ENCODE measurements at places on chromosomes 16 and 17. TPM values are rescaled to one million over a fixed set of nuclear protein-coding genes. Genes with fewer than 3 reads are reported as not detected.

GRCh38 chr16:13835935-13836730 is 83.8 kb upstream of the ERCC4 start:
- DNase-seq: no peak

TLCD2 gene
- 50.7 TPM for total RNA-seq

- no peak for DNase-seq
Observed at GRCh38 chr17:41672153-41672552, 16.5 kb upstream of the EIF1 start.

- no peak for DNase-seq
Observed at GRCh38 chr17:59627274-59627673, 7.6 kb downstream of the CLTC start.

KRT222 gene
- total RNA-seq: 0.67 TPM

DNA sequence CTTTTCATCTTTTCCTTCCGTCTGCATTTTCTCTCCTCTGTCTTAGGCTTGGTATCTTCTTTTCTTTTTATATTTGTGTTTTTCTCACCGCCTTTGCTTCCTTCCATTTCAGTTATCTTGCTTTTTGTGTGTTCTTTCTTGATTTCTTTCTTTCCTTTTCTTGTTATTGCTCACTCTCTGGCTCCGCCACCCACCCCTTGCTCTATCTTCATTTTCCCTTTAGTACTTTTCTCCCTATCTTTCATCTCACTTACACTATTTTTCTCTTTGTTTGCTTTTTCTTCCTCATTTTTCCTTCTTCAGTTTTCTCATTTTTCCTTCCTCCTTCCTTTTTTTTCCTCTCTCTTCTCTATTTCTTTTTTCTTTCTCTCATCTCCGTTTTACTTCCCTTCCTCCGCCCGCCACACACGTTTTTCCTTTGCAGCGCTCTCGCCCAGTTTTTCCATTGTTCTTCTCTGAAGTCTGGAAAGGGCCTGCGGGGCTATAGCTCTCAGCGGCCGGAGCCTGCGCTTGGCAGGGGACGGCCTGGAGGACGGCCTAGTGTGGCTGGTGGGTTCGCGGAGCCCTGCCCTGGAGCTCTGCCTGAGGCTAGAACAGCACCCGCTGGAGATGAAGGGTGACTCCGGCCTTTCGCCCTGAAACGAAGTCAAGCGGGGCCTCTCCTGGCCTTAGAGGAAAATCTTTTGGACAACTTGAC is 5.2 kb upstream of the HOXB13 start:
- no peak for DNase-seq

DNA sequence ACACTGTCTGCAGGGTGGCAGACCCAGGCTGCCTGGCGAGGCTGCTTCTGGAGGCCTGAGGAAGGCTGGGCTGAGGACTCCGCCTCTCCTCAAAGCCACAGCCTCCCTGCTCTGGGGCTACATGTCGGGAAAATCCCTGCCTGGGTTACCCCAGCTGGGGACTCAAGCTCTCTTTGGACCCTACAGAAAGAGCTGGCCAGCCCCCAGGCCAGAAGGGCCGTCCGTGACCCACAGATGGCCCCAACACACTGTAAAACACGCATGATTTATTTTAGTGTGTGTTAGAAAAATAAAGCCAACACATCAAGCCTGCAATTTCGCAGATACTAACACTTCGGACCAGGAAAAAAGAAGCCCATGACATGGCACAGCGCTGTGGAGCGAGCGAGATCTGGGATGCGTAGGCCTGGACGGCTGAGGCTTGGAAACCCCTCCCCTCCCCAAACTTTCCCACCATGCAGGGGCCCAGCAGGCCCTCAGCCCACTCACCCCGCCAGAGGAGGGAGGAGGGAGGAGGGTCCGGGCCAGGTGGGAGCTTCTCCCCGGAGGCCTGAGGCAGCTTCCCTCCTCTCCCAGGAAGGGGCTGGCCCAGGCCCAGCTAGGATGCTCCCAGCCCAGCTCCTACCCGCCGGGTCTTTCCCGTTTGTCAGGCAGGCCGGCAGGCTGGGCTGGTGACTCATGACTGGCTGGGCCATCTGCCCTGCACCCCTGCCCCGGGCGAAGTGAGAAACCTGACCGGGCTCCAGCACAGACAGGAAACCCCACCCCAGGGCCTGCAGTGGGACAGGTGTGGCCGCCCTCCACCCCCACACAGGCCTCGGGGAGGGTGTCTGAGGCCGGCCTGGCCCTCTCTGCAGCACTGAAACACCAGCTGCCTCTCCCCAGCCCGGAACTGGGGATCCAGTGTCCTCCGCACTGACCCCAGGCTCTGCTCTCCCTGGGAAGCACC is 34.1 kb upstream of the SLC38A10 start:
- DNase-seq: peak; percentile 97

DNA sequence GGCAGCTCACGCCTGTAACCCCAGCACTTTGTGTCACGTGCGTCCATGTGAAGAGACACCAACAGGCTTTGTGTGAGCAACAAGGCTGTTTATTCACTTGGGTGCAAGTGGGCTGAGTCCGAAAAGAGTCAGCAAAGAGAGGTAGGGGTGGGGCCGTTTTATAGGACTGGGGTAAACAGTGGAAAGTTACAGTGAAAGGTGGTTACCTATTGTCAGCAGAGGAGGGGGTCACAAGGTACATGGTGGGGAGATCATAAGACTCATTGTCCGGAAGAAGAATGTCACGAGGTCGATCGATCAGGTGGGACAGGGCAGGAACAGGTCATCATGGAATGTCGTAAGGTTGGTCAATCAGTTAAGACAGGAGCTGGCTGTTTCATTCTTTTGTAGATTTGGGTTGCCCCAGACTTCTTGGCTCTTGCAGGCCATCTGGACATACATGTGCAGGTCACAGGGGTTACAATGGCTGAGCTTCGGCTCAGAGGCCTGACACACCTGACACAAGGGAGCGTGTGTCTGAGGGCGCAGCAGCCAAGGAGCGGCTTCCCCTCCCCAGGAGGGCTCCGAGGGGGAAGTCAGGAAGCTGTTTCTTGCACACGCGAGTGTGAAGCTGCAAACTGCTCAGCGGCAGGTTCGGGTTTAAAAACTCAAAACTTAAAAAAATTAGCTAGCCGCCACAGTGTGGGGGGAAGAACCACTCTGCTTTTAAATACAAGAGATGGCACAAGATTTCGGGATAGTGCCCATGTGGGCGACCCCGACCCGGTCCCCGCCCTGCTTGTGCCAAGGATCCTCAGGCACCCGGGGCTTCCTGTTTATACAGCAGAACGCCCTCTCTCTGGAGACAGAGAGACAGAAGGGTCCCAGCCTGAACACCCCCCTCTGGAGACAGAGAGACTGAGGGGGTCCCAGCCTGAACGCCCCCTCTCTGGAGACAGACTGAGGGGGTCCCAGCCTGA is 12.4 kb upstream of the TEX19 start:
- no peak for DNase-seq

GRCh38 chr16:1019231-1020090 is 37.9 kb downstream of the SOX8 start:
- DNase-seq: no peak

GRCh38 chr17:17950806-17951205 is 21.4 kb downstream of the TOM1L2 start:
- DNase-seq: no peak

GRCh38 chr16:24721830-24722238 is 7.6 kb upstream of the TNRC6A start:
- no peak for DNase-seq

DNA sequence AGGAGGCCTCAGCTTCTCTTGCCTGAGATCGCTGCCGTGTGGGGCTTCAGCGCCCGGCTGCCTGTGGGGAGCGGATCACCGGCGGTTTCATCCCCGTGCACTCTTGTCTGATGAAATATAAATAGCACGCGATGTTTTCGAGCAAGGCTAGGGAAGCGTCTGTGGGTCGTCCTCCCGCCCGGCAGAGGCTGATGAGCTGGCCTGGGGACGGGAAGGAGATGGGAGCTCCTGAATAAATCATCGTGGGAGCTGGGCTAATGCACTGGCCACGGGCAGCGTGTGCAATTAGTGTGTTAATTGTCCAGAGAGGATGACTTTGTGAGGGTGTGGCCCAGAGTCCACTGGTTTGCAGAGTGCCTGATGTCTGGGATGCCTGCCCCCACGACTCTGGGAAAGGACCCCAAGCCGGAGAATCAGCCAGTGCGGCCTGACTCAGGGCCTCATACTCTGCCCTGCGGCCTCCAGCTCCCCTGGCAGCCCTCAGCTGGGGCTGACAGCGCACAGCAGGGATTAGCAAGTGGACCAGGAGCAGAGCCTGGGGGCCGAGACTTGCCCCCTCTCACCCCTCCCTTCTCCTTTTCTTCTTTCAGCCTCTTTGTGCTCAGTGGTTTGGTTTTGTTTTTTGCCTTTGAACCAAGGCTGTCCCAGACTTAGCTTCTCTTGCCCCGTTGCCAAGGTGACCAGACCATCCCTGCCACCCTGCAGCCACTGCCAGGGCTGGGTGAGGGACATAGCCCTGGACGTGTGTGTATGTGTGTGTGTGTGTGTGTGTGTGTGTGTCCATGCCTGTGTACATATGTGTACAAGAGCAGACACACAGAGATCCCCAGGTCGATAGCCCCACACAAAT is 21.4 kb downstream of the KCNJ12 start:
- no peak for DNase-seq

DNA sequence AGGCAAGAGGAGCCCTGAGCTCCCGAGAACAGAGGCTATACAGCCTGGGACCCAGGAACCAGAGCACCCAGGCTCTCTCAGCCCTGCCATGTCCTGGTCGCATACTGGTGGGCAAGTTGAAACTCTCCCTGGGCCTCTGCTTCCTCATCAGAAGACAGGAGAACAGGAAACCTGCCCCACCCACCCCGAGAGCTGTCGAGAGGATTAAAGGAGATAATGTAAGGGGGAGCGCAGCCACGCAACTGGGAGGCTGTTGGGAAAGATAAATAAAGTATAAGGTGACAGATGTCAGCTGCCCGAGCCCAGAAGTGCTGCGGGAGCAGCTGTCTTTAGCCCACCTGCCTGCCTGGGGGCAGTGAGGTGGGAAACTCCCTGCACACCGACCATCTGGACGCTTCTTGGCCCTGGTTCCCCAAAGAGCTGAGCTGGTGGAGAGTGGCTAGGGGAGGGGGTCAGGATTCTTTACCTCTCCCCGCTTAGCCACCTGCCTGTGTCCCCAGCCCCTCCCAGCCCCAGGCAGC is 6.8 kb downstream of the KIF19 start:
- DNase-seq: peak; percentile 49

DNA sequence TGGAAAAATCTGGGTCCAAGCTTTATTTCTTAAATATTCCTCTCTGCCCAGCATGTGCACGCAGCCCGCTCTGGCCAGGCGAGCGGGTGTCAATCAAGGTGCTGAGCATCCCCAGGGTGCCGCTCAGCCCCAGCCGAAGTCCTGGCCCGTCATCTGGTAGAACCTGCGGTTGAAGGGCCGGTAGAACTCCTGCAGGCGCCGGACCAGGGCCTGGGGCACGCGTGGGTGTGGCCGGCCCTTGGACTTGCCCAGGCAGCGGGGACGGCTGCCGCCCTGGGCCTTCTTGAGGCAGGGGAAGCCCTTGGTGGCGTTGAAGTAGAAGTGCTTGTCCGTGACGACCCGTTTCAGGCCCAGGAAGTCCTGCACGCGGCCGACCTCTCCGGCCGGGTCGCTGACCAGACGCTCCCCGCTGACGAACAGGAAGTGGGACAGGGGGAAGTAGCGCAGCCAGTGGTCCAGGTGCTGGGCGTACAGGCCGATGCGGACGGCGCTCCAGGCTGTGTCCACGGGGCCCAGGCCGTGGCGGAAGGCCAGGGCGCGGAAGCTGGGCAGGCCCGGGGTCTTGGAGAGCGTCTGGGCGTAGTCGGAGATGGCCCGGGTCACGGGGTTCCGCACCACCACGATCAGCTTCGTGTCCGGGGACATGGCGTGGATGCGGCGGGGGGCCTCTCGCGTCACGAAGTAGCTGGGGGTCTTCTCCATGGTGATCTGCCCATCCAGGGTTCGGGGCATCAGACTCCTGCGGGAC is 6.6 kb downstream of the HS3ST6 start:
- no peak for DNase-seq

DNA sequence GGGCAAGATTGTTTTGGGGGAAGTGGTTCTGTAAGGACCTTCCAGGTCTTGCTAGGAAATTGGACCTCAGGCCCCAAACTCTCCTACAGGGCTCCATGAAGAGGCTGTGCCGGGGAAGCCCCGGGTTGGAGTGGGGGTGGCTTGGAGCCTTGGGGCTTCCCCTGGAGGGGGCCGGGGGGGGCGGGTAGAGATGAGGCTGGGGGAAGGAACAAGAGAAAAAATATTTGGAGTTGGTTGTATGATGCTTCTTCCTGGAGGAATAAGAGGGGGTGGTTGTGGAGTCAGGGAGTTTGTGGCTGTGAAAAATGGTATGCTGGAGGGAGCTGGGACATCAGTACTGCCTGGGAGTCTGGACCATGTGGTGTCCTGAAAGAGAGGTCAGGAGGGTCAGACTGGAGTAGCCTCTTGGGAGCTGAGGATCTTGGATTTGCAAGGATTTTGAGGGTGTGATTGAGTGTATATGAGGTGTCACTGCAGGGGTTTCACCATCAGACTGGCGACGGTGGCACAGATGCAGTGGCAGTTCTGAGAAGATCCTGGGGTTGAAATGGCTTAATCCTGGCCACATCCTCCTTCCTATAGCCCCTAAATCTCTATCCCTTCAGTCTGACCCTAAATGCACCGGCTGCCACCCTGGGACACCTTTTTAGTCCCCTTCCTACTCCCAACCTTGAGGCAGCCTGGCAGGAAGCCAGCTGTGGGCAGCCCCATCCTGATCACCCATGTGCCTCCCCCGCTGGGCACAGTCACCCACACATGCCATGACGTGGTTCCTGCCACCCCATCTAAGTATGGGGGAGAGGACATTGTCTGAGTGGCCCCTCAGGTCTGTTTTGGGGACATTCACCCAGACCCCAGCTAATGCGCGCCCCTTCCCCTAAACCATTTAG is 10.9 kb downstream of the RARA start:
- peak; percentile 73 for DNase-seq

DNA sequence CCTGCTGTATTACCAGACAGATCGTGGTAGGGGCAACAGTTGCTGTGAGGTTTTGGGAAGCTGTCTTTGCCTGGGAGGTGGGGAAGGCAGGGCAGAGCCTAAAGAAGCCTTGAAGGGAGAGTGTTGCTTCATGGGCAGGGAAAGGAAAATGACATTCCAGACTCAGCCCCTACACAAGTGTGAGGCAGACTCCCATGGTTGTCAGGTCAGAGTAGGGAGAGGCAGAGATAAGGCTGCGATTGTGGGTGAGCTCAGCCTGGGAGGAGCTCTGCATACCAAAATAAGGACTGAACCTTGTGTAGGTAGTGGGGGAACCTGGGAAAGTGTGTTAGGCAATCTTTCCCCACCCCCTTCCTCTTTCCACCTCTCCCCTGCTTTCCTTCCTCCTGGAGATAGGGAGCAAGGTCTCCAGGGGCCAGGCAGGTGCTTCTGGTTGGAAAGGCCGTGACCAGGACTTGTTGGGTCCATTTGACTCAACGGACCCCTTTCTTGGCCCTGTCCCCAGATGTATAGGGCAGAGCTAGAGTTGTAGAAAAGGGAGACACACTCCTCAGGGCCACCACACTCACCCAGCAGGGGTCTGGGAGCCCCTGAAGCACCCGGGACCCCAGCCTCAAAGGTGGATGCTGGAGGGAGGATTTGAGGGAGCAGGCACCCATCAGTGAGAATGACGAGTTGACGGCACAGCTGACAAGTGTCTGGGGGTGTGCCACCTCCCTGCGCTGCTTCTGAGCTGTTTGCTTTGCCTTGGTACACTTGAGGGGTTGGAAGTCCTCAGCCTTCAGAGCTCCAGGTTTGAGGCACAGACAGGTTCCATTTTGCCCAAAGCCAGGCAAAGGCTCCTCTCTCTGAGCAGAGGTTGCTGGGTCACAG is 18.5 kb upstream of the TOB1 start:
- peak; percentile 38 for DNase-seq

GRCh38 chr17:48791128-48792032 is 25.6 kb downstream of the TTLL6 start:
- DNase-seq: peak; percentile 93

KCTD5 gene
- 49.3 TPM for total RNA-seq

GRCh38 chr16:89722392-89723278 is 1.3 kb downstream of the ZNF276 start:
- peak; percentile 97 for DNase-seq

CCL16 gene
- 0.25 TPM for total RNA-seq

EVI2B gene
- 3.7 TPM for total RNA-seq
